PC-3 (cell line): ENCODE measurements at places on chromosomes 2 and 18. TPM values are rescaled to one million over a fixed set of nuclear protein-coding genes. Genes with fewer than 3 reads are reported as not detected.
A peak's percentile ranks its signal among the peaks of the same experiment; 100 is the strongest.

Gene ALK
- 0.81 and 0.87 TPM in 2 replicates for total RNA-seq

Gene TEKT4
- total RNA-seq, result not detected in 2 replicates

Gene ITGB6
- total RNA-seq, result 7.2 and 7.3 TPM in 2 replicates

Gene MERTK
- total RNA-seq, result 2.5 and 3.9 TPM in 2 replicates

Gene UGT1A4
- total RNA-seq, result not detected in 2 replicates

Gene DSG1
- total RNA-seq, result not detected in 2 replicates

Gene TWIST2
- total RNA-seq, result 4.4 and 5.8 TPM in 2 replicates

Gene ATAD2B
- total RNA-seq, result 8.6 TPM in 2 replicates

Gene TUBB8B
- not detected in 2 replicates for total RNA-seq

Gene LIMS3
- 0.26 TPM in 1 of 2 replicates, not detected in the other for total RNA-seq

Gene SH2D6
- total RNA-seq, result 0.12 TPM in 1 of 2 replicates, not detected in the other

Gene KCNG2
- not detected in 2 replicates for total RNA-seq

Gene TAF1B
- 24.1 and 39.5 TPM in 2 replicates for total RNA-seq

Gene RAX
- not detected in 2 replicates for total RNA-seq

DNA sequence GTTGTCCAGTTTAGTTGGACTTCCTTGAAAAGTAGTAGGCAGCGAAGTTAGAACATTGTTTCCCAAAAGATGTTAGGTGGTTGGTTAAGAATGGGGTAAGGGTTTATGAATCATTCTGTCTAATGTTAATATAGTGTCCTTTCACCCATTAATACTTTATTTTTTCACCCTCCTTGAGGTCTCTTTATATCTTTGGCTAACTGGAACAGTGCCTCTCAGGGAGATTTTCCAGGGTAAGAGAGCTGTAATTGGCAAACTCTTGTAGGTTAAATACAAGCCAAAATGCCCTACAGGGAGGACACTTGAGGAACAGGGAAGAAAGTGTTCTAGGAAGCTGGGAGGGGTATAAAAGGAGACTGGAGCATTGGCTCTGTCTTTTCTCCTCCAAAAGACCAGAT, 22.3 kb downstream of the C18orf63 start:
- DNase-seq, result no peak

DNA sequence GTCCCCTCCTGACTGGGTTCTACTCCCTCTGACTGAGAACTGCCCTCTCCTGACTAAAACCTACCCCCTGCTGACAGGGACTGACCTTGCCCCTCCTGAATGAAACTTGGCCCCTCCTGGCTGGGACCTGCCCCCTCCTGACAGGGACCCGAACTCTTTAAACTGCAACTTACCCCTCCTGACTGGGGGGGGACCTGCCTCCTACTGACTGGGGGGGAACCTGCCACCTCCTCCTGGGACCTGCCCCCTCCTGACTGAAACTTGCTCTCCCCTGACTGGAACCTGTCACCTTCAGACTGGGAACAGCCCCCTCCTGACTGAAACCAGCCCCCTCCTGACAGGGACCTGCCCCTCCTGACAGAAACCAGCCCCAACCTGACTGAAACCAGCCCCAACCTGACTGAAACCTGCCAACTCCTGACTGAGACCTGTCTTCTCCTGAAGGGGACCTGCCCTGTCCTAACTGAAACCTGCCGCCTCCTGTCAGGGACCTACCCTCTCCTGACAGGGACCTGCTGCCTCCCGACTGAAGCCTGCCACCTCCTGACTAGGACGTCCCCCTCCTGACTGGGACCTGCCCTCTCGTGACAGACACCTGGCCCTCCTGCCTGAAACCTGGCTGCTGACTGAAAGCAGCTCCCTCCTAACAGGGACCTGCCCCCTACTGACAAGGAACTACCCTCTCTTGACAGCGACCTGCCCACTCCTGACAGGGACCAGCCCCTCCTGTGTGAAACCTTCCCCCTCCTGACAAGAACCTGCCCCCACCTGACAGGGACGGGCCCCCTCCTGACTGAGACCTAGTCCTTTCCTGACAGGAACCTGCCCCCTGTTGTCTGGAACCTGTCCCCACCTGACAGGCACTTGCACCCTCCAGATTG, 87.1 kb downstream of the PXDN start:
- DNase-seq, result no peak

- DNase-seq, result no peak
Measured at GRCh38 chr2:149579972-149580882, 7.3 kb downstream of the MMADHC start.

GRCh38 chr18:46917108-46917802, at the start of the genes KATNAL2 and PIAS2:
TSS of gene KATNAL2 (plus strand) at chr18:46917602. CDS start at chr18:46946873, 29,271 bp downstream.
TSS of gene PIAS2 (minus strand) at chr18:46917507. CDS start at chr18:46917345, 162 bp downstream.
- DNase-seq, result peak; percentile 54

DNA sequence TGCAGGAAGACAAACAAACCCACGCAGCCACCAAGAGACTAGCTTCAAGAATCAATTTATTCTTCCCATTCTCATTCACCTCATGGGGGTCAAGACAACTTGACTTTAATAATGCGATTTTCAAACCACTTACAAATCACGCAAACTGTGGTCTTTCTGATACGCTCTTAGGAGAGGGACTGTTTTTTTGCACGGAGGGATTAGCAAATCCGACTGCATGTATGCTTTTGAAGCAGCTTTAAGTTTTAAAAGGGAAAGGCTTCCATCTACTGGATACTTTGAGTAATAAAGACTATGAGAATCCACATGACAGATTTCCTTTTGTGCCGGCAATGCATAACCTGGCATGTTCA, 322.9 kb upstream of the KCNJ3 start:
- peak; percentile 64 for DNase-seq

GRCh38 chr2:43481927-43482542, 113.8 kb downstream of the THADA start:
- no peak for DNase-seq

- no peak for DNase-seq
Measured at GRCh38 chr2:222338374-222338773, 39.6 kb upstream of the PAX3 start.

DNA sequence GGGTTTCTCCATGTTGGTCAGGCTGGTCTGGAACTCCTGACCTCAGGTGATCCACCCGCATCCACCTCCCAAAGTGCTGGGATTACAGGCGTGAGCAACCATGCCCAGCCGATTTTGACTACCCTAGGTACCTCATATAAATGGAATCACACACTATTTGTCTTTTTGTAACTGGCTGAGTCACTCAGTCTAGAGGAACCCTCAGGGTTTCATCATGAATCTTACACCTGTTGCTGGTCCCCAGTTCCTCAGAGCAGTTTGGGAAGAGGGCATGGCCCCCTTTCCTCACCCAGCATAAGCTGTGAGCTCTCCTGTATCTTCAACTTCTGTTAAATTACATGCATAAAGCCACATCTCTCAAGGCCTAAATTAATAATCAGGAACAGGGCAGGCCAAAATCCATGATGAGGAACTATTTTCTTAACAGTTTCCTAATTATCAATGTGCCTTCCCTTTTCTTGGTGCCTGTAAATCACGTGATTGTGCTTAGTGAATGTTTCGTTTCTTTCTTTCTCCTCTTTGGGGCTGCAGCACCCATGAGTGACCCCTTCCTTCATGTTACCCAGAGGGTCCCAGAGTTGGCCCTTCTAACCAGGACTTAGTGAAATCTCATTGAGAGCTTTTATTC, 20.9 kb downstream of the DYSF start:
- DNase-seq, result peak; percentile 52

DNA sequence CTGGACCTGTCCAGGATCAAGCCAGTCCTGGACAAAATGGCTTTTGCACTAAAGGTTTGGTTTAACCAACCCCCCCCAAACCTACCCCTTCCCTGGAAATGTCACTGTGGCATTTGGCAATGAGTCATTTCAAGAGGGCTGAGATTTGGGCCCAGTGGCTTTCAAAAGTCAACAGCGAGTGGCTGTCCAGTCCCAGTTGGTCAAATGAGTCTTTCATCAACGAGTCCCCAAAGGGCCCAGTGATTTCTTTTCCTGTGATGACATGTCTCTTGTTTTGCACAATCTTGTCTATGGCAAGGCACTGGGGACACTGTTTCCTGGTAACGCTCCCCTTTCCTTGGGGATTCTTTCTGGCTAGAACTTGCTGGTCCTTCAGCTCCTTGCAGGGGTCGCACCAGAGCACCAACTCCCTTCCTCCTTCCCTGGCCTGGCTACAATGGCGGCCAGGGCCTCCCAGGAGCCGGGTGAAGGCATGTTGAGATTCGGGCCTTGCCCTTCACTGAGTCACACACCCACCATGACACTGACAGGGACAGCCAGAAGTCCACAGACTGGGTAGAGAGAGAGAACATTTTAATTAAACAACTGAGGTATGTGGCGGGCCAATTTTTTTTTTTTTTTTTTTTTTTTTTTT, 87.2 kb downstream of the SMAD7 start:
- DNase-seq, result no peak

DNA sequence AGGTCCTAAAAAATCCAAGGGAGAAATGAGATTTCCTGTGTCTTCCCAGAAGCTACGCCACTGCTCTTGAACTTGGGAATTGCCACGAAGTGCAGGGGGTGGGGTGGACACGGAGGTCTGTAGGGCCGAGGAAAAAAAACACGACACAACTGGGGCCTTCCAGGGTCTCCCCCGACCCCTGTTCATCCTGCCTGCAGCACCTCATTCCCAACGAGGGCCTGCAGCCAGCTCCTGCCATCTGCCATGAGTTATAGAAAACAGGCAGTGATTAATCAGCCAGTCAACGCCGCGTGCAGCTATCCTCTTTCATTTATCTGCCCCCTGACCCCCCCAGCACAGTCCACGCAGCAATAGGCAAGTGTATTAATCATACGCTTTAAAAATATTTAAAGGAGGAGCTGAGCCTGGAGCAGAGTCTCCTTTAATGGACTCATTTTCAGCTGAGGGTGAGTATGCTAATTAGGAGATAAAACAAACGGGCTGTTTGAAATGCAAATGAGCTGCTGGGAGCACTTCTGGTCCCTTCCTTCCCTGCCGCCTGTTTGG, 209.9 kb downstream of the TFCP2L1 start:
- DNase-seq, result peak; percentile 95

DNA sequence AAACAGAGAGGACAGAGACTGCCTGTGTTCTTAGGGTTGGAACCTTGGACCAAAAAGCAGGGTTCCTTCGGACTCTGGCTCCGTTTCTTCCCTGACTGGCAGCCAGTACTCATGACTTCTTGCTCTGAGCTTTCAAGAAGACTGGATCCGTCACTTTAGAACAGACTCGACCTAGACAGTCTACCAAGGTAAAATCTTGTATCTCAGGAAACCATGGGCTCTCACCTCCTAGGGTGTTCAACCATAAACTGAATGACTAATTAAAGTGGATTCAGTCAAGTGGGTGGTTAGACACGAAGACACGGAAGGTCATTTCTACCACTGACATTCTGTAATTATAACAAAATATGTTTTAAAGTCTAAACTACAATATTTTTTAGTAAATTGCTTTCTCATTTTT, 153.8 kb upstream of the SLC39A10 start:
- DNase-seq, result no peak

- no peak for DNase-seq
Measured at GRCh38 chr2:45833301-45833967, 182.0 kb downstream of the PRKCE start.

- DNase-seq, result no peak
Measured at GRCh38 chr2:10382354-10383061, 65.6 kb downstream of the ODC1 start.

- DNase-seq, result no peak
Measured at GRCh38 chr2:157075924-157076323, 181.6 kb upstream of the GALNT5 start.

DNA sequence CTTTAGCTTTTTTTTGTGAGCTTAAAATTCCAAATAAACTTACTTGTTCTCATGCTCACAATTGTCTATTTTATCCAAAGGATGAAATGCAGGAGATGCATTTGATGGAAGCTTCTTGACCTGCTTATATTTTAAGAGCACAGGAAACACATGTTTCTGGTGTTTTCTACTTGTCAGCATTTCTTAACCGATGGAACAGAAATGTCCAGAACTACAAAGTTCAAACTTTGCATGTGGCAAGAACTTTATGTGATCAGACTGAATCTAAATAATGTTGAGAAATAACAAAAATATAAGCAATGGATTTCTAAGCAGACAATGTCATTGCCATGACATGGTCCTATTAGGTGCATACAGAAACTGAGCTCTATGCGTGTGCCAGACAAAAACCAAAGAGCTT, 9.9 kb upstream of the CTLA4 start:
- no peak for DNase-seq

DNA sequence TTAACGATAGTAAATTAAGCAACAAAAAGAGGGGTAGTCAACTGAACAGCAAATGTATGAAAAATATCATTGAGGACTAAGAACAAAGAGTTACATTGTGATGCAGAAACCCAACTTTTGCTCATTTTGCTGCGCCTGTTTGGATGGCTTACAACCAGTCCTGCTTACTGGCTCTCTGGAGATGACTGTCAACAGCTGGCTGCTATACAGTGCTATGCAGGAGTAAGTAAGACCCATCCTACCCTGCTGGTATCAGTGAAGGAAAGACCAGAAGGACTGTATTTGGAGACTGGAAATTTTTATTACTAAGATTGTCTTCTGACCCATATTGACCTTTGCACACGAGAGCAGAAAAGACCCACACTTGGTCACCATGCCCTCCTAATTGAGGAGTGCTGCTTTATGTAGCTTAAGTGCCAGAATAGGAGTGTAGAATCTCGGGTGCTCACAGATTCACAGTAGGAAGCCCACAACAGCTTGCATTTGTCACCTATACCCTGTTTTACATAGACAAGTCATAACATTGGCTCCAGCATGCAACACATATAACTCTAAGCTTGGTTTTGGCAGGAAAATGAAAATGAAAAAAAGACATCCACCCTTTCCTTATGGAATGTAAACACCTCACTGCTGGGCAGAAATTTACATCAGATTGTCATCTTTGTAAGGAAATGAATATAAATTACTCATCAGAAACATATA, 1915.0 kb upstream of the CELF4 start:
- peak; percentile 11 for DNase-seq

GRCh38 chr18:27227721-27228120, 42.6 kb upstream of the CHST9 start:
- no peak for DNase-seq

- peak; percentile 59 for DNase-seq
Measured at GRCh38 chr2:29314816-29315571, 199.8 kb downstream of the CLIP4 start.

DNA sequence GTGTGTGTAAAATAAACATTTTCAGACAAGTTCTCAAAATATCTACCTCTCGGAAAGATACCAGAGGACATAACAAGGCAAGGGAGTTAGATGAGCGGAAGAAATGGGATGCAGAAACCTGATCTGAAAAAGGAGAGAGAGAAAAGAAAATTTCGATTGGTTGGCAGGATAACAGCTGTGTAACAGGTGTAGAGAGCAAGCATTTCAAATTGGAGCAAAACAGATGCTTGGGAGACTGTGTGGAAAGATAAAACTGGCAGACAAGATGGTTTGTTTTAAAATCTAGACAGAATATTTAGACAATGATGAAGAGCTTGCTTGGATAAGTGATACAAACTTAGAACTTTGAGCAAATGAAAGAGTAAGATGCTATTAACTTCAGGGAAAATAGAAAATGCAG, 20.2 kb downstream of the CHST9 start:
- DNase-seq, result no peak

DNA sequence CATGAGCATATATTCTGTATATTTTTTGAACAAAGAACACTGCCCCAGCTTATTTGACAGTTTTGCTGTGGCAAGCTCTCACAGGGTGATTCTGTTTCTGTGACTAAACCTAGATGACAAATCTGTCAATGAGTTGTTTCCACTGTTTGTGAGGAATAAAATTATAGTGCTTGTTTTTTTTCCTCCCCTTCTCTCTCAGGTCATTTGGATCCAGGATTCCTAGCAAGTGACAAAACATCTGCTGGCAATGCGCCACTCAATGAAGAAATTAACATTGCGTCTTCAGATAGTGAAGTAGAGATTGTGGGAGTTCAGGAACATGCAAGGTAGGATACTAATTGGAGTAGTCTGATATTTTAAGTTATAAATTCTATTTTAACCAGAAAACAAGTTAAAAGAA, 149.3 kb downstream of the HAUS1 start:
- DNase-seq, result peak; percentile 6

GRCh38 chr18:73340135-73340977, 472.6 kb upstream of the NETO1 start:
- DNase-seq, result peak; percentile 85
